A549 (cell line): ENCODE measurements at places on chromosomes 6 and 20.

GRCh38 chr6:99241905-99242534 lies 107.5 kb downstream of the FAXC start:
- DNase-seq, result peak; percentile 40

- no peak for DNase-seq
These were observed 41.7 kb downstream of the PTCHD4 start for GRCh38 chr6:48069280-48069679.

DNA sequence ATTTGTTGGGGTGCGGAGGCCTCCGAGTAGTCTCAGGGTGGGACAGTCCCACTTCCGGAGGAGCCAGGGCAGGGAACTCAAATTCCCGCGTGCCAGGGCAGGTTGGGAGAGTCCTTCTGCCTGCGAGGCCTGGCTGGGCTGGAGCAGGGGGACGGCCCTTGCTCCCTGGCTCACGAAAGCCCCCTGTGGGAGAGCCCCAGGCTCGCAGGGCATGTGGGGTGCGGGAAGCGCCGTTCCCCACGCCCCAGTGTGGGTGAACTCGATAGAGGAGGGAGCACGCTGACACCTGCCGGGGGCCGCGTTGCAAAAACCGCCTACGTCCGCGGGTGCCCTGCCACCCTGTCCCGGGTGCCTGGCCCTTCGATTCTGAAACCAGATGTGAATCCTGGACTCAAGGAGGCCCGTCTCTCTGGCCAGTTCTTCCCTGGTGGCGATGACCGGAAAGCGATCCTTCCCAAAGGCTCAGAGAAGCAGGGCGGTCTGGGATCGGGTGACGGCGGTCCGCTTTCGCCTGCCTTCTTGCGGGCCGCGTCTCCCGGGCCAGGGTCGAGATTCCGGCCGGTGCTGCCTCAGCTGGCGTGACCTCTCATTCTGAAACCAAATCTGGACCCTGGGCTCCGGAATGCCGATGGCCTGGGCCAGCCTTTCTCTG lies 1846.5 kb upstream of the DEFB115 start:
- no peak for DNase-seq

GRCh38 chr6:148556410-148556809 lies 190.4 kb upstream of the UST start:
- no peak for DNase-seq

- DNase-seq, result no peak
These were observed 20.9 kb upstream of the PTPRK start for GRCh38 chr6:128541261-128541660.

- DNase-seq, result no peak
These were observed 213.0 kb upstream of the DTNBP1 start for GRCh38 chr6:15875797-15876196.

DNA sequence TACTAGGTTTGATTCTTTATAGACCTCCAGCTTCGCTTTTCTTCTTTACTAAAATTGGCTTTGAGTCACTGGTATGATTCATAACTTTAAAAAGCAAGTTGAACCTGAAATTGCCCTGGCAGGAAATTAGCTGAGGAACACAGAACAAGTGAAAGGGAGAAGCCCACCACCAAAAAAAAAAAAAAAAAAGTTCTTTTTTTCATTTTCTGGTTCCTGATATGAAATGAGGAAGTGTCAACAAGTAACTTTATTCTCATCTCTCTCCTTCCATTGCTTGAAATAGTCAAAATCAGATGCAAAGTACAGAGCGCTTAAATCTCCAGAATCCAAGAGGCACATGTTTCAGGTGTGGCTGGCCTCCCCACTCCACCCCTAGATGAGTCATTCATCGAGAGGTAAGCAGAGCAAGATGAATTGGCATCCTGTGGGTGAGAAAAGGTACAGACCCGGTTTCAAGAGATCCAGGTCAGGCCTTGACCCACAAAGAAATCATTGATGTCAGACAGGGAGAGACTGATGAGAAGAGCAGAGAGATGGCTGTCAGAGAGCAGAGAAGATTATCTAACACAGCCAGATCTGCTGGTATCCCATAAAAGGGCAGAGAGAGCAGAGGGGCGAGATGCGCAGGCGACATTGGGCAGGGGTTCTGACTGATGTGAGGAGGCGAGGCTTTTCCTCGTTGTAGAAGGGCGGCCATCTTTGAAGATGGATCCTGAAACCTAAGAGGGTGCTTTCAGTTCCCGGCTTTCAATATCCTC lies 54.8 kb upstream of the MBOAT1 start:
- no peak for DNase-seq

DNA sequence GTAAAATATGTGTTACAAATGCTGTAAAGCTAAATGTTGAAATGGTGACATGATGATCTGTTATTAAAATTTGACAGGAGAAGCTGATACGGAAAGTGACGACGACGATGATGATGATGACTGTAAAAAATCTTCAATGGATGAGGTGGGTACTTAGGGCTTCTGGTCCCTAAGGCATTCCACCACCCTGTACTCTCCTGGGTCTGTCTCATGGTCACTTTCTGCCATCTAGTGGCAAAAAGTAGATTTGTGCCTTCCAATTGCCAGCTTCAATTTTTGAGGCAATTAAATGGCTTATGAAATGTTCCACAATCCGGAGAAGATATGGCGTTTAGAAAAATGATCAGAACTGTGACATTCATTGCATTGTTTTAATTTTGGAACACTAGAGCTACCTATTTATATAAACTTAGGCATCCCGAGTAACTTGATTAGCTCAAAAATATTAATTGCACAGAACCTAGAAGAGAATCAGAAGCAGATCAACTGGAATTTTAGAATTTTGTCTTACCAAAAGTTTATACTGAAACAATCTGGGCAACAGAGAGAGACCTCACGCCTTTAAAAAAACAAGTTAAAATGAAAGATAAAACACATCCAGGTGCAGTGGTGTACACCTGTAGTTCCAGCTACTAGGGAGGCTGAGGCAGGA lies 346.5 kb upstream of the PLCB4 start:
- peak; percentile 80 for DNase-seq

DNA sequence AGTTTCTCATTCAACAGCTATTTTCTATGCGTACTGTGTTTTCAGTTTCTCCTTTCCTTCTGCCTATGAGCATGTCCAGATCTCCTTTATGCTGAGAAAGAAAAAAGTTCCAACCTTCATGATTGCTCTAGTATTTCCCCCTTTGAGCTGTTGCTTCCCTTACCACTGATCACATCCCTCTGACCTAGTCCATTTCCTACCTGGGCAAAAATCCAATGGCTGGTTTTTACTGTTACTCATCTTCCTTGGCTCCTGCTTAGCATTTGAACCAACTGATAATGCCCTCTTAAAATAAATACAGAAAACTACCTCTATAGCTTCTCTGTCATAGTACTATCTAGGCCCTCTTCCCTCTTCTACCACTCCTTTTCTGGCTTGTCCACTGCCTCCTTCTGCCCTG lies 6.0 kb downstream of the RFX6 start:
- DNase-seq, result no peak

GRCh38 chr20:25549172-25549773 lies 36.1 kb downstream of the NINL start:
- DNase-seq, result no peak

DNA sequence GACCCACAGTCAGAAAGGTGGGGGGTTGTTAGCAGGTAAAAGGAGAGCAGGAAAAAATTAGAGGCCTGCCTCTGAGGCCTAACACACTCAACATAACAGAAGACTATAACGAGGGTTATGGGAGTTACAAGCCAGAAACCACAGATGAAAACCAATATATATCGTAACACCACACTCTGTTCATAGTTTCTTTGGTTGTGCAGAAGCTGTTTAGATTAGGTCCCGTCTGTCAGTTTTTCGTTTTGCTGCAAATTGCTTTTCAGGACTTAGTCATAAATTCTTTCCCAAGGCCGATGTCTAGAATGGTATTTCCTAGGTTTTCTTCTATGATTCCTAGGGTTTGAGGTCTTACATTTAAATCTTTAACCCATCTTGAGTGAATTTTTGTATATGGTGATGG lies 3.7 kb upstream of the MAP3K5 start:
- no peak for DNase-seq
